ENCODE measurements at places on chromosomes 13 and 19.

- H3K36me3 ChIP-seq, result peaks cover 41% of the 10 kb centered on the region
- no peak for DNase-seq
- no peaks in the 10 kb centered on the region for H3K4me1 ChIP-seq
- no peak overlapping the region for H3K4me3 ChIP-seq
Measured at GRCh38 chr19:35725216-35725861, 7.5 kb downstream of the KMT2B start.

- DNase-seq, result no peak
- no peaks in the 10 kb centered on the region for H3K27me3 ChIP-seq
- no peak overlapping the region for H3K4me3 ChIP-seq
- peak overlapping the region; percentile 27 for H3K27ac ChIP-seq
Measured at GRCh38 chr13:40653527-40654318, 12.7 kb downstream of the FOXO1 start.

- no peaks in the 10 kb centered on the region for H3K27me3 ChIP-seq
- H3K27ac ChIP-seq, result no peak overlapping the region
- H3K4me3 ChIP-seq, result no peak overlapping the region
- no peaks in the 10 kb centered on the region for H3K36me3 ChIP-seq
- H3K4me1 ChIP-seq, result peaks cover 13% of the 10 kb centered on the region
Measured at GRCh38 chr13:66639044-66639443, 591.1 kb downstream of the PCDH9 start.

DNA sequence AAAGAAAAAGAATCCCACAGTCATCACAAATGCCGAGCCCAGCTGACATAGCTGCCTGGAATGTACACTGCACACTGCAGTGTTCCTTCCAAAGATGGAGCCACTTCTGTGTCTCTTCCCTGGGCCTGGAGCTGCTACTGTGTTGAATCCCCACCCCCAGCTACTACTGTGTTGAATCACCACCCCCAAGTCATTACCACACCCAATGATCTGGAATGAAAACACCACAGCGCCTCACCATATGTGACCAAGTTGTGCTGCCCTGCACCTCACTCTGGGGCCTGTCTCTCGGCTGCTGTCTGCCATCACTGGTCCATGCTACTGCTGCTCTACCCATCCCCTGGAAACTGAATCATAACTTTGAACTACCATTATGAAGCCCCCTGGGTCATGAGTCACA lies 861.2 kb downstream of the UQCRFS1 start:
- no peaks in the 10 kb centered on the region for H3K4me1 ChIP-seq
- no peak overlapping the region for H3K4me3 ChIP-seq
- no peak for DNase-seq
- no peak overlapping the region for H3K27ac ChIP-seq
